ENCODE measurements at places on chromosomes 16 and 17.

- no peak for DNase-seq
These were observed 80.2 kb upstream of the ASIC2 start for GRCh38 chr17:33373273-33373672.

DNA sequence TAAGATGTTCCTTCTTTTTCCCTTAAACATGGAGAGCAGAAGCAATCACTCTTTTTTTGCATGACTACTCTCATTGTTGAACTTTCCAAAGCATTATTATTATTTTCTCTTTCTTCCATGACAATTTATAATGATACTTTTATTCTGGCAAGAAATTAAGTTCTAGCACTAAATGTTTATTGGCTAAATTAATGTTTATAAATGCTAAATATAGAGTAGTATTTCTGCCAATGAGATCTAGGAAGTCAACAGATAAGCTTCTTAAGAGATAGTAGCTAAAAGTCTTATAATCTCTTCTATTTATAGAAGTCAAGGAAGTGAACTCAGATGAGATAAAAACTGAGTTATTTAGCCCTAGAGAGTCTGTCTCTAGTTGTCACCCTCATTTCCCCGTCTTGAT, 920.1 kb downstream of the KCNJ2 start:
- DNase-seq: no peak

GRCh38 chr16:53996961-53997360, 289.6 kb downstream of the IRX3 start:
- DNase-seq: no peak

GRCh38 chr16:60755907-60756306, 1280.3 kb downstream of the CDH8 start:
- DNase-seq: no peak

- no peak for DNase-seq
These were observed 162.8 kb downstream of the FOXL1 start for GRCh38 chr16:86740906-86741799.

All from NCI-H1105 treated with DMSO at 0.1 percent for 48 hours (cell line).